HuH-7.5 (cell line): ENCODE measurements at places on chromosomes 13 and 19.
A peak's percentile ranks its signal among the peaks of the same experiment; 100 is the strongest.

- no peak for DNase-seq
Measured at GRCh38 chr13:112746044-112746443, 56.2 kb downstream of the ATP11A start.

DNA sequence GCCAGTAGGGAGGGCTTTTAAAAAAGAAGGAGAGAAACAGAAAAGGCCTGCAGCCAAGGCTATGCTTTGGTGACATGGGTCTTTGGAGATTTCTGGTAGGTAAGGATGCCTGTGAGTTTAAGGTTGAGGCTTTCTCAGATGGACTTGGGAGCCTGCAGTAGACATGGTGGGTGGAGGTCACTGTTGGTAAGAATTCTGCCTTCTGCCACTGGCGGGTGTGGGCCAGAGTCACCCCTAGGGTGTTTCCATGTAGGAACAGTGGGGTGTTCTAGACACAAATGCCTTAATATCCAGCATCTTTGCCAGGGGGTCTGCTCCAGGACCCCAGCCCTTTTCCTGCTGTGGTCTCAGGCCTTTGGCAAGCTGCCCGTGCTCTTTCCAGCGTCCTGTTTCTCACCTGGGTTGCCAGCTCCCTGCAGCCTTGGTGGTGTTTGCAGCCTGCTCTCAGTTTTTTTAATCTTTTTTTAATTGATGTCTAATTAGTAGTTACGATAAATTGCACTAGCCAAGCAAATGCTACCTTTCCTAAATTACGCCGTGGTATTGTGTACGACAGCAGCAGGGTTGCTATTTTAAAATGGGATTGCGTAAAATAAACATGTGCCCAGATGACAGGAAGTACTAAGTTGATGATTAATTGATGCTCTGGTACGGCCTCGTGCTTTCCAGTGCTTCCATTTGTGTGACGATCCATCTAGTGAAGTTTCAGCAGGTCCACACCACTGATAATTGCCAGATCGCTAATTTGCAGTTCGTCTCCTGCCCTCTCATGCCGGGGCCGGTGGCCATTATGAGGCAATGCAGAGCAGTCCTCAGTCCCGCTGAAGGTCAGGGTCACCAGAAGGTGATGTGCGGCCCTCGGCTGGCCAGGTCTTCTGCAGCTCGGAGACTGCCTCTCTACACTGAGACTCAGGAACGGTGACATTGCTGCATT, 35.3 kb upstream of the NPAS1 start:
- peak; percentile 76 for DNase-seq

GRCh38 chr19:42433503-42434260, 6.5 kb upstream of the LIPE start:
- DNase-seq, result peak; percentile 65

GRCh38 chr13:79360095-79360494, 46.0 kb downstream of the RBM26 start:
- no peak for DNase-seq

DNA sequence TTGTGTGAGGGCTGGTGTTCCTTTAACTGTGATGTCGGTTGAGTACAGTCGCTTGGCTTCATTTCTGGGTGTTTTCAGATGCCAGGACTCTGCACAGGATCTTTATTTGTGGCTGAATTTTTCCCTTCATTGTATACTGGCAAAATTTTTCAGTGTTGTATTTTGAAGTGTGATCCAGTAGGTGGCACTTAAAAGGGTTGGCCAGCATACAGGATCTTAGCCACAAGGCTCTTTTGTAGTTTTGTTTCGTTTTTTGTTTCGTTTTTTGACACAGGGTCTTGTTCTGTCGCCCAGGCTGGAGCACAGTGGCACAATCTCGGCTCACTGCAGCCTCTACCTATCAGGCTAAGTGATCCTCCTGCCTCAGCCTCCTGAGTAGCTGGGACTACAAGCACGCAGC, 8.7 kb downstream of the FCAR start:
- no peak for DNase-seq

GRCh38 chr19:36201684-36202083, 12.8 kb downstream of the ZNF565 start:
- DNase-seq, result no peak

- no peak for DNase-seq
Measured at GRCh38 chr13:81133066-81133465, 792.1 kb upstream of the SPRY2 start.

DNA sequence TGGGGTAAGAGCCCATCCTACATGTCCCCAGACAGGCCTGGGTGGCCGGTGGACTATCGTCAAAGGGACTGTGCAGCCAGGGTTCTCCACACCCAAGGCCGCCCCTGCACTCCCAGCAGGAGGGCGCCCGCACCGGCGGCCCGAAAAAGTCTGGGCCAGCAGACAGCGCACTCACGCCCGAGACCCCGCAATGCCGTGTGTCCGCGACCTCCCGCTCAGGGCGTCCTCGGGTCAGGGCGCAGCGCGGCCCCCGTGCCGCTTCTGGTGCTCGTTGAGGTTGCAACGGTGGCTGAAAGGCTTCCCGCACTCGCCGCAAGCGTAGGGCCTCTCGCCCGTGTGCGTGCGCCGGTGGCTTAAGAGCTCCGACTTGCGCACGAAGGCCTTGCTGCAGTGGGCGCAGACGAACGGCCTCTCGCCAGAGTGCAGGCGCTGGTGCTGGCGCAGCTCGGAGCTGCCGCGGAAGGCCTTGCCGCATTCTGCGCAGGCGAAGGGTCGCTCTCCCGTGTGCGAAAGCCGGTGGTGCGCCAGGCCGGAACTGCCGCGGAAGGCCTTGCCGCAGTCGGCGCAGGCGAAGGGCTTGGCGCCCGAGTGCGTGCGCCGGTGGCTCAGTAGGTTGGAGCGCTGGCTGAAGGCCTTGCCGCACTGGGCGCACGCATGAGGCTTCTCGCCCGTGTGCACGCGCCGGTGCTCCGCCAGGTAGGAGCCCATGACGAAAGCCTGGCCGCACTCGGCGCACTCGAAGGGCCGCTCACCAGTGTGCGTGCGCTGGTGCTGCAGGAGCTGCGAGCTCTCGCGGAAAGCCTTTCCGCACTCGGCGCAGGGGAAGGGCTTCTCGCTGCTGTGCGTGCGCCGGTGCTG, 2.8 kb upstream of the A1BG start:
- DNase-seq, result no peak

- DNase-seq, result no peak
Measured at GRCh38 chr13:109919715-109920375, 133.5 kb upstream of the IRS2 start.

DNA sequence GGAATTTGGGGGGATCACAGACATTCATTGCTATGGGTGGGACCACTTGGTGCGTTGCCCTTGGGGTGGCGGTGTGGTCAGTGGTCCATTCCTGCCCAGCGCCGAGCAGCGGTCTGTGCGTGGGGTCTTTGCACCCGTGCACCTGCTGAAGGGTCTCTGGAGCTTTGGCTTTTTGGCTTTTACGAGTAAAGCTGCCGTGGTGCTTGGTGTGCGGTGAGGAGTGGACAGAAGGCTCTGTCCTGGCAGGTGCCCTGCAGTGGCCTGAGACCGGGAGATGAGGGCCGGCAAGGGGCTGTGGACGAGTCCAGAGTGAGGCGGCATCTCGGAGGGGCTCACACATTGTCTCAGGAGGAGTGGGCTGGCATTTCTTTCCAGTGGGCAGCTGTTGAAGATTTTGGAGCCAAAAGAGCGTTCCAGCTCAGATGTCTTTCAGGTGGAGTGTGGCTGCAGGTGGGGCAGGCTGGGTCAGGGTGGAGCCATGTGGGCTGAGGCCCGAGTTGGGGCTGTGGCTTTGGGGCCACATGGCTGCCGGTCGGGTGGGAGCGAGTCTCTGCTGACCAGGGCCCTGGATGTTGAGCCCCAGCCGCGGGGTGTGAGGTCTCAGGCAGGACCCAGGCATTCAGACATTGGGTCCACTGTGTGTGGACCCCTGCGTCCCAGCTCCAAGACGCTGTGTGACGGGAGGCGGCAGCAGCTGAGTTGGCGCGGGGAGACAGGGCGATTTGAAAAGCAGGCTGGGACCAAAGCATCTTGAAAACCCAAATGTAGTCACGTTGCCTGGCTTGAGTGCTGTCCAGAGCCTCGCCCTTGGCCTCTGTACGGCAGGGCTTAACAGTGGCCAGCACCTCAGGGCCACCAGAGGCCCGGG, 11.7 kb downstream of the GNA11 start:
- no peak for DNase-seq

DNA sequence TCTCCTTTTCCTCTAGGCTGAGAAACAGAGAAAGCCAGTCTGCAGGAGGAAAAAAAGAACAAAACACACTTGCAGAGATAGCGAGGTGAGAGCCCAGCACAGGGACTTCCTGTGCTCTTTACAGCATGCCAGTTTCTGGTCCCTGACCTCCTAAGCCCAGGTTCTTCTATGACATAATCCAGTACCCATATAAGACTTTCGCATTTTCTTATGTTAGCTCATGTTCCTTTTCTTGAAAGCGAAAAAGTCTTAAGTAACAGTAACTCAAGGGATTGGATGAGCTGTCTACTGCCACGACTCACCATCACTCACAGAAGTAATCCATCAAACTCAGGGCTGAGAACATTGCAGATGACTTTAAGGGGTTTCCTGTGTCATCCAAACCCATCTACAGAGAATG, 17.4 kb downstream of the CCDC70 start:
- DNase-seq, result no peak

DNA sequence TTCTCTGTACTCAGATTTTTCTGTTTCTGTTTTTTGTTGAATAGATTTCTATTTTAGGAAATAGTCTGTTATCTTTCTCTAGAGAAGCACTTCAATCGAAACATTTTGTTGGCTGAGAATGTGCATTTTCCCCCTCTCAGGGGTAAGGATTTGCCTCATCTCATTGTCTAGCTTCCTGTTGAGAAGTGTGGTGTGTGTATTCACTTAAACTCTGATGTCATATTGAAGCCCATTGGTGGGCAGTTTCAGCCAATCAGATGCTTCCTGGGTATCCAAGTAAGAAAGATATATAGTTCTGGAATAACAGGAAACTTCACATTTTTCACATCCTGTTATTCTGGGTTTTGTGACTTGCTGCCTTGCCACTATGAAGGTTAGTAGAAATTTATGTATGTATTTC, 87.6 kb downstream of the ARHGEF7 start:
- DNase-seq, result no peak

DNA sequence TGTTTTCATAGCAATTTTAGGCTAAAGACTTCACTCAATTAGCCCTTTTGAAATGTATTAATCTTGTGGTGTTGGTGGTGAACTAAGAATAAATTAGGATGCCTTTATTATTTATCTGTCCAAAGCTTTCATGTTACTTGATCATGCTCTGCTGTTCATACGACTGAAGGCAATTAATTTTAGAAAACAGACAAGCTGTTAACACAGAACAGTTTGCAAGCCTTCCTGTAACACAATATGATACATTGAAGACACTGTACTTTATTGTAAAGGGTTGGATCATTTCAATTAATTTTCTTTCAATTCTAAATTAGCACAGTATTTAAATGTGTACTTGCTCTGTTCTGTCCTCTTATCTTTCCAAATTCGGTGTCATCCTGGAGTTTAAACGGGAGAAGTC, 794.3 kb upstream of the MIR17HG start:
- DNase-seq, result no peak

GRCh38 chr19:11450570-11451326, 15.3 kb downstream of the PRKCSH start:
- DNase-seq, result no peak

- no peak for DNase-seq
Measured at GRCh38 chr13:113927661-113928581, 46.0 kb downstream of the C13orf46 start.

GRCh38 chr19:50313812-50314536, 15.2 kb downstream of the KCNC3 start:
- no peak for DNase-seq

- DNase-seq, result no peak
Measured at GRCh38 chr13:113403255-113404104, 39.5 kb upstream of the GRTP1 start.

GRCh38 chr19:10979951-10980381, 19.1 kb downstream of the SMARCA4 start:
- no peak for DNase-seq

GRCh38 chr13:44756276-44756810, 180.2 kb upstream of the TSC22D1 start:
- no peak for DNase-seq

- no peak for DNase-seq
Measured at GRCh38 chr19:53193535-53194222, 521 bp upstream of the ZNF665 start.

- no peak for DNase-seq
Measured at GRCh38 chr19:41915021-41915775, 13.1 kb downstream of the ERFL start.

DNA sequence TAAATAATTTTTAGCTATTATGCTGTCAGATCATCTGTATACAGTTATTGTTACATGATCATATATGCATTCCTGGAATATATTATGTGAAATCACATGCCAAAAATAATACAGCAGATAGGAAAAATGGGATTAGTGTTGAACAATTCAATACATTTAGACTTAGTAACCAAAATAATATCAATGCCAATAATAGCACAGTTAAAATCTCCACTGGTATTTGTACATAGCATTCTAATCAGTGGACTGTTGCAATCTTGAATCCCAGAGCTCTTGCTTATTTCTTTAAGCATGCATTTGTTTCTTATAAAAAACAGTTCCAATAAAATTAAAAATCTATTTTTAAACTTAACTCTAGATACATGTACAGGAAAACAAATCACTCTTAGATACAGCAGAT, 2772.2 kb downstream of the PCDH9 start:
- DNase-seq, result no peak

DNA sequence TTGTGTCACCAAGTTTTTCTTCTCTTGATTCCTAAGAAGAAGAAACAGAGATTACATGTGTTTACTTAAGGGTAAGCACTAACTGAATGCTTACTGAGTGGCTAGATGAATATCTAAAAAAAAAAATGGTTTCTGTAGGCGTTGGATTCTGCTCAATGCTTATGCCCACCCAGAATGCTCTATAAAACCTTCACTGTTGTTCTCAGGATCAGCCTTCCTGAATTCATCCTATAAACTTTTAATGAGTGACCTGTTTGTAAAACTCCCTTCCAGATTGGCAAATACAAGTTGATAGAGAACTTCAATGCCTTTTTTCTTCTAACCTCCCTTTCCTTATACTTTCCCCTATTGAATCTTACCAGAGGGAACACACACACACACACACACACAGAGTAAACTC, 90.2 kb downstream of the NDFIP2 start:
- no peak for DNase-seq

DNA sequence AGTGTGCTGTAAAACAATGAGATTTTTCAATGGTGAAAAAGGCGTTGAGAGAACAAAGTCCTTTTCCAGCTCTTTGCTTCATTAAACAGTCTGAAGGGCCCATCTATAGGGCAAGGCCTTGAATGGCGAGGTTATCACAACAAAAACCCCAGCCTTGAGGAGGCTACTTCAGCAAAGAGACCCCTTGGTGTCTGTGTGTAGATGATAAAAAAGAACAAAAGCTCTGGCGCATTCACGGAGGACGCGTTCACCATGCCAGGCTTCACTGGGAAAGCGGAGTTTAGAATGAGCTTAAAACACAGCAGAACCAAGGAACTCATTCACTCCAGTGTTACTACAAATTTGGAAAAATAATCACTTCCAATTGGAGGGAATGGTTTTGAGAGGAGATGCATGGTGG, 530.0 kb upstream of the ARGLU1 start:
- no peak for DNase-seq

DNA sequence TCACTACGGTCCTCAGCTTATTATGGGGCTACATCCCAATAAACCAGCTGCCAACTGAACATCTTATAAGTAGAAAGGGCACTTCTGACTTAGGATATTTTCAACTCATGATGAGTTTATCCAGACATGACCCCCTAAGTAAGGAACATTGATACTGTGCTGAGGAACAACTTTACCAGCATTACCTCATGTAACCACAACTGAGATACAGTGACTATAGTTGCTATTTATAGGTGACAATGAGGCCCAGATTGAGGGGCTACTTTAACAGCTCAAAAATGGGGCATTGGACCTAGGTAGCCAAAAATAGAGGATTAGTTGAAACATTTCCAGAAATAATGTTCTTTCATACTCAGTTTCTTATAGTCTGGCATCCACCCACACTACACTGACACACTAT, 26.8 kb downstream of the SKA3 start:
- no peak for DNase-seq
